Stimulated activated CD8-positive, alpha-beta memory T cell treated with anti-CD3 and anti-CD28 coated beads, Interleukin-15, amount 100 ng/mL, for 1 hour (primary cell): ENCODE measurements at places on chromosomes 12 and 14.

DNA sequence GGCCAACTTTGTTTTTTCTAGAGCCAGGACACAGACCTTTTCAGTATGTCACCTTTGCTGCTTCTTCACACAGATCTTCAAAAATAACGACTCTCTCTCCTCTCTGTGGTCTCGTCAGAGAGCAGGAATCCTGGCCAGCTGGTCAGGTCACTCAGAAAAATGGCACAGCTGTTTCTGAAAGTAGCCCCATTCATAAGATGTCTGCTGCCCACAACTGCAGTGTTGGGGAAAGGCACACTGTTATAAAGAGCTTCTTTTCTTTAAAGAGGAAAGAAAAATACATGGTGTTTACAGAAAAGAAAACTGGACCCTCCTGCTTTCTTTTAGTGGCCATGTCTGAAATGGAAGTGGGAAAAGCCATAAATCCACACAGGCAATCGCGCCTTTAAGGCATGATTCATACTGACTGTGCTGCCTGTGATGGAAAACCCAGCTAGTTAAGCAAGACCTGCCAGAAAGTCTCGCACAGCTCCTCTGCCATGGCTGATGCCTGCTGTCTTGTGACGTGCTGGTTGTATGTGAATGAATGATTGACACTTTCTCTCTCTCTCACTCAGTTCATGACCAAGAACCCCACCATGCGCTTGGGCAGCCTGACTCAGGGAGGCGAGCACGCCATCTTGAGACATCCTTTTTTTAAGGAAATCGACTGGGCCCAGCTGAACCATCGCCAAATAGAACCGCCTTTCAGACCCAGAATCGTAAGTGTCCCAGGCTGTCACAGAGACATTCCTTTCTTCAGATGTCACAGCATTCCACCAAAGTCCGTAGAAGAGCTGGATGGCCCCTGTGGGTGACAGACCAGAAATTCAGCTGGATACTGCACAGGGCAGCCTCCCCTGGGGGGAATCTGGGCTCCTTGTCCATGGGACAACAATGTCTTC lies 147.9 kb upstream of the HIF1A start:
- DNase-seq, result no peak

DNA sequence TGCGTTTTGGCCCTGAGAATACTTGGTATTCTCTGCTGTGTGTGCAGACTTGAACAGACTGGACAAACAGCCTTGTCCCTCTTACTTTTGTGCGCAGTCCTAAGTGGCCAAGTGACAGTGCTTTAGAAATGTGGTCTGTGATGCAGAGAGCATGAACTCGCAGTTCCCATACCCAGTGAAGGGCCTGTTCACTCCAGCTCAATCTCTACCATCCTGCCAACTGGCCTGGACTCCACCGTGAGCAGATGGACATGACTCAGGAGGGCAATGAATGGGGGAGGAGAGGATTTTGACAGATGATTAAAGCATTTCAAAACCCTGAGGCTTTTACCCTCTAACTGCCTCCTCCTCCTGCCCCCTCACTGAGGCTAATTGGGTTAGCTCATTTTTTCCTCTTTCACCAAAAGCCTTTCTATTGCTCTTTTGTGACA lies 62.5 kb upstream of the PYGL start:
- no peak for DNase-seq

- no peak for DNase-seq
Observed at GRCh38 chr14:86420131-86420530, 890.2 kb downstream of the FLRT2 start.

DNA sequence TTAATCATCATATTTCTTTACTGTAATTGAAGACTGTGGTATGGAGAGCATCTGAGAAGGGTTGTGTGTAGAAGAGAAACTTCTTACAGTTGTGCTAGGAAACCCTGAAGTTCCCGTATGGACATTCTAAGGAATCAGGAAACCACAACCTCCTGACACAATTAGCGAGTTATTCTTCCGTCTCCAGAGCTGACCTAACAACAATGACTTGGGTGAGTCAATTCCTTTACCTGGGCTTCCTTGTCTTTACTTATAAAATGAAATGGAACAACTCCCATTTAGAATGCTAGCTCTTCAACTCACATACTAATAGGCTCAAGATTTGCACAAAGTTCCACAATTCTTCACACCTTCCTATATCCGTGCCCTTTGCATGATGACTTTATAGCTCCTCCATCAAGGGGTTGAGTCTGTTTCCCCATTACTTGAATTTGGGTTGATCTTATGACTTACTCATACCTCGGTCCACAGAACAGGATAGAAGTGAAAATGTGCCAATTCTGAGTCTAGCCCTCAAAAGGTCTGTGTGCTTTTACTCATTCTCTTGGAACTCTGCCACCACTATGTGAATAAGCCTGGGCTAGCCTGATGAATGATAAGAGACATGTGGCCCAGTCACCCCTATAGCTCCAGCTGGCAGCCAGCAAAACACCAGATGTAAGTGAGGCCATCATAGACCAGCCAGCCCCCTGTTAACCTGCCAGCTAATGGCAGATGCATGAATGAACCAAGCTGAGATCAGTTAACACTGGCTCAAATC lies 459.4 kb downstream of the ETNK1 start:
- DNase-seq, result no peak

GRCh38 chr14:22434030-22434429 lies 155.0 kb downstream of the DAD1 start:
- no peak for DNase-seq

DNA sequence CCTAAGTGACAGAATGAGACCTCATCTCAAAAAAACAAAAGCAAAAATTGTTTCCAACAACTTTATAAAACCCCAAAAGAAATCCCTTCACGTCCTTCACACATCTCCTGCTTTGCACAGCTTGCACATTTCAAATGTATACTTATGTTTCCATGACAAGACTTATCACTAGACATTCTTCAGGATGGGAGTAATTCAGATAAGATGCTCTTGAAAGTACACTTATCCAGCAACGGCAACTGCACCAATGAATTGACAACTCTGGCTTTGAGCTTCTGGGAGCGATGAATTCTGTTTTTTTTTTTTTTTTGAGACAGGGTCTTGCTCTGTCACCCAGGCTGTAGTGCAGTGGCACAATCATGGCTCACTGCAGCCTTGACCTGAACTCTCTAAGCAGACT lies 30.8 kb upstream of the AKAP5 start:
- DNase-seq, result no peak

GRCh38 chr12:81168445-81168844 lies 90.6 kb downstream of the ACSS3 start:
- no peak for DNase-seq

DNA sequence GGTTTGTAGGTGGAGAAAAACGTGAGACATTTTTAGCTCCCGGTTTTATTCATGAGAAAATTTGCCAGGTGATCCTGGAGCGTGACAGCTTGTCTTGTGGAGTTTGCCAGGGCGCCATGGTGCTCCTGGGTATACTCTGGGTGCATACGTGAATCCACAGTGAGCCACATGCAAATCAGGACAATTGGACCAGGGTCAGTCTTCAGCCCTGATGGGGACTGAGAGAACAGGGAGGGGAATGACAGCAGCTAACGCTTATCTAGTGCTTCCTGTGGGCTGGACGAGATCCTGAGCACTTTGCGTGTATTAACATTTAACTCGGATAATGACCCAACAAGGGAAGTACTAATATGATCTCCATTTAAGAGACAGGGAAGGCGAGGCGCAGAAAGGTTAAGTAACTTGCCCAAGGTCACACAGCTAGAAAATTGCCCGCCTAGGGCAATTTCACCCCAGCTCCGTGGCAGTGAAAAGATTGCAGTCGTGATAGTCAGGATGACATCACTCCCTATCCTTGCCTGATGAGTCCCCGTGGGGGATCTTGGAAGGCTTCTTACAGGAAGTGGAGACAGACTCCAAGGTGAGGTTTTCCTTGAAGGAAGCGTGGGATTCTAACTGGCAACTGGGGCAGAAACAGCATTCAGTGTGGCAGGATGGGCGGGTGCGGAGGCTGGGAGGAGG lies 118.4 kb upstream of the NCOR2 start:
- DNase-seq, result no peak

DNA sequence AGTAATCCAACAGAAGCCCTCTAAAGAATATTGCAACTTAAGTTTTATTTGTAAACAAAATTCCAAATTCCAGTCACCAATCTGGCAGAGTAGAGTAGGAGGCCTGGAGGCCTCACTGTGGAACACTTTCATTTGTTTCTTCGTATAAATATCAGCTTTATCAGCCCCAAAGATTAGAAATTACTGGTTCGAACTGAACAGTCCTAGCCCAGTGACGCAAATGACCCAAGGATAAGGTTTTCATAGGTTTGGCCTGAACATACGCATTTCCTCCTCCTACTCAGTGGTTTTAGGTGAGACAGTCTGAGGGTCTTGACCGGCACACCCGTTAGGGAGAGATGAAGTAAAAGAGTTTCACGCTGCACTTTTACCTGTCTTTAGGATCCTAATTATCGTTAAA lies 1.7 kb downstream of the CDC42BPB start:
- no peak for DNase-seq

- DNase-seq, result peak; percentile 39
Observed at GRCh38 chr12:13211859-13212664, 15.5 kb downstream of the EMP1 start.

GRCh38 chr12:101927999-101928398 lies 50.6 kb downstream of the DRAM1 start:
- DNase-seq, result no peak

DNA sequence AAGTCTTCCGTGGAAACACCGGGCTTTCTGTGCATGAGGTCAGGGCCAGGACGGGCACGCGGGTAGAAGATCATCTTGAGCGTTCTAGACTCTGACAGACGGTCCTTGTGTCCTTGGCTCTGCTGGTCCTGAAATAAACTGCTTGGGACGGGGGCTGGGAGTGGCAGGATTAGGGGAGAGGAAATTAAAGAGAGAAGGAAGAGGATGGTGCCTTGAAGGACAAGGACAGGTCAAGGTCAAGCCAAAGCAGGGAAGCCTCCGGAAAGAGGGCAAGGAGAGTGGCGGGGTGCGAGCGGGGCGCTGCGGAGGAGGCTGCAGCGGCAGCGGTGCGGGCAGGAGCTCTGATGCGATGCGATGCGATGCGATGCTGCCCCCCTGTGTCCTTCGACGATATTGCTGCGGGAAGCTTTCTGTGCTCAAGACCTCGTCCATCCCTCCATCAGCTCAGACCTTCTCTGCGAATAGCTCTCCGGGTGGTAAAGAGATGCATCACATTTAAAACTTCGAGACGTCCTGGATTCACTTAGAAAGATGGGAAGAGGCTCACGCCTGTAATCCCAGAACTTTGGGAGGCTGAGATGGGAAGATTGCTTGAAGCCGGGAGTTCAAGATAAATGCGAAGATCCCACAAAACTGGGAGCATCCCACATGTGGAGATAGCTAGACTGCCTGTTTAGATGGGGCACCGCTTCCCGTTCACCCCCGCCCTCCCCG lies 110.1 kb upstream of the TMEM132D start:
- no peak for DNase-seq

GRCh38 chr12:25775968-25776367 lies 182.5 kb upstream of the RASSF8 start:
- DNase-seq, result no peak

DNA sequence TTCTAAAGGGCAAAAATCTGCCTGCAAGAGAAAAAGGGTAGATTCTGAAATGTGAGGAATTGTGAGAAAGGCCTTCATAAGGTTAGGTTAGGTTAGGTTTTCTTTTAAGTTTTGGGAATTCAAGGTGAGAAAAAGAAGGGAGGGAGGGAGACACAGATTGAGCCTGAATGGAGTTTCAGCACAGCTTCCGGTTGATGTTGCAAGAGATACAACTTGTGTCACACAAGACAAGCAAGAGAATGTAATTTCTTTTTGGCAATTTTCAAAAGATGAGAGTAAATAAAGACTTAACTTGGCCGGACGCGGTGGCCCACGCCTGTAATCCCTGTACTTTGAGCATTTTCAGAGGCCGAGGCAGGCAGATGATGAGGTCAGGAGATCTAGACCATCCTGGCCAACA lies 63.8 kb downstream of the CPSF2 start:
- DNase-seq, result no peak

GRCh38 chr14:99982537-99983250 lies 82.5 kb upstream of the EVL start:
- DNase-seq, result peak; percentile 32

GRCh38 chr12:27297566-27297965 lies 35.1 kb upstream of the BMAL2 start:
- DNase-seq, result no peak

DNA sequence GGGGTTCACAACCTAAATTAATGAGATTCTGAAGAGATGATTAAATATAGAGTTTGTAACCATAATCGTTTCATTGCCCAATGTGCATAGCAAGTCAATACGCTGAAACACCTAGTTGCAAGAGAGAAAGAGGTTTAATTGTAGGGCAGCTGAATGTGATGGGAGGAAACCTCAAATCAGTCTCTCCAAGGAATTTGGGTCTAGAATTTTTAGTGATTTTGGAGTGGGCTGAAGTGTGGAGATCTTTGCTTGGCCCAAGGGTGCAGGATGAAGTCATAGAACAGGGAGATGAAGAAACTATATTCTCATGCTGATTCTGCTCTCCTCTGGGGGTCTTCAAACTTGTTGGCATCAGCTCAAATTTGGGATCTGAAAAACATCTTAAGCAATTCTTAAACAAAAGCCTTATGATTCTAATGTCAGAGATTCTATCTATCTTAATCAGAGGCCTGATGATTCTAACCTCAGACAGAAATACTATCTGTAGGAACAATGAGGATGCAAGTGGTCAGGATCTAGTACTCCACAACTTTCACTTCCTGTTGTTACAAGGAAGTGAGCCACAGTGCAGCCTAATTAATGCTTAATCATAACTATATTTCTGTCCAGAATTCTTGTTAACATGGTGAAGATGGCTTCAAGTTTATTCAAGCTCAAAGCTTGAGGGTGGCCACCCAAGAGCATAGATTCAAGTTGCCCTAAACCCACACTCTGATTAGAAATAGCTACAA lies 80.2 kb upstream of the FUT8 start:
- DNase-seq, result no peak

DNA sequence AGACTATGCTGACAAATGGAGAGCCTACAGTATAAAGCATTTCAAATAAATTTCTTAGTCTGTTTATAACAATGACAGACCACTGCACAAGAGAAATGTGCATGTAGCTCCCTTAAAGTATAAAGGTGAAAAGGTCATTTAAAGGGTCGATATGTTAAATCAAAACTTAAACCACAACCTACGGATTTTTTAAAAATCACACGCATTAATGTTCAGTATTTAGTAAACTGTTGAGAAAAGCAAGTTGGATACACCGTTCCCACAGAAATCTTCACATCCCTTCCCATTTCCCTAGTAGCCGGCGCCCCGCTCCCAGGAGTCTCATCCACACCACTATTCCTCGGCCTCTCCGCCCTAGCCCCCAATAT lies 614 bp downstream of the FKBP3 start:
- DNase-seq, result no peak

GRCh38 chr12:96386794-96387193 lies 13.4 kb downstream of the CDK17 start:
- DNase-seq, result no peak

DNA sequence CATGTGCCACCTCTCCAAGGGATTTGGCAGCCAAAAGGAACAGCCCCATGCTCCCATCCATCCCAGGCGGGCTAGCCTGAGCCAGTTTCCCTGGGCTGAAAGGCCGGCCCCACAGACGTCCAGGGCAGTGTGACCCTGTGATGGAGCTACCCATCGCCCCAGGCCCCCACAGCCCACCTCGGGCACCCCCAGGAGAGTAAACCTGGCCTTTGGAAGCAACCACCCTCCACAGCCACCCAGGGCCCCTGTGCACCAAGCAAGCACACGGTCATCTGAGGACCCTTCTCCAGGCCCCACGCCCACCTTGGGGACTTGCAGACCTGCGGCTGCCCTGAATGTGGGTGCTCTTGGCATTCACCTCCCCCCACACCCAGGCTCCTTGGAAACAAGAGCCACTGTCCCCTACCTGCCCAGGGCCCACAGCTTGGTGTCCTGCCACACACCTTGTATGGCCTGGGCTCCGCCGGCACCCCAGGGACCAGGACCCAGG lies 8.4 kb downstream of the AHNAK2 start:
- no peak for DNase-seq

GRCh38 chr12:54262403-54262925 lies 17.5 kb downstream of the CBX5 start:
- DNase-seq, result no peak
